ENCODE measurements at places on chromosomes 16 and 17.

- no peak for DNase-seq
Observed at GRCh38 chr17:40097931-40098845, 2.2 kb downstream of the NR1D1 start.

DNA sequence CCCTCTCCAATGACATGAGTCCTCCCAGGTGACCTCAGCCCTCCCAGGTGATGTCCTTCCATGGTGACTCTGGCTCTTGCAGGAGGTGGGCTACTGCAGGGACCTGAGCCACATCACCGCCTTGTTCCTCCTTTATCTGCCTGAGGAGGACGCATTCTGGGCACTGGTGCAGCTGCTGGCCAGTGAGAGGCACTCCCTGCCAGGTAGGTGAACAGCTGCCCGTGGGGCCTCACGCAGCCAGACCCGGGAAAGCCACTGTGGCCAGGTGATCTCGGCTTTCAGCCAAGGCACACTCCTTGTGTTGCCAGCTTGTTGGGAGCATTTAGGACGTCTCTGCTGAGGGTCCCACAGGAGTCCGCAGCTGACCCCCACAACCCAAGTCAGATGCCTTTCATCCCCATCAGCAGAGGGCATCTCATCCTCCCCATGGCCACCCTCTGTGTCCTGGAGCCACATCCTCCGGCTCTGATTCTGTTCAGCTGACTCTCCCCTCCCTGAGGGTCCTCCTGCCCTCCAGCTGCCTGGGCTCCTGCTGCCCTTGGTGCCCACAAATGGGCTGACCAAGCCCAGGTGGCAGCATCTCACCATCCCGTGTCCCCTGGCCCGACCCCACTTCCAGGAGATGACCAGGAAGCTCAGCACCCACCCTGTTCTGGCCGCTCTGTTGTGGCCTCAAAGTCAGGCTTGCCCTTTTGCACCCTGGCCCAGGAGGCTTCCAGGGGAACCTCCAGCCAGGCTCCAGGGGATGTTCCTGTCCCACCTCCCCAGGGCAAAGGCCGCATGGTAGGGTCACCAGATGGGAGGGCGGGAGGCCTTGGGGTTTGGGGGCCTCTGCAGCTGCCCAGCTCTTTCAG lies 20.1 kb downstream of the USP6 start:
- no peak for DNase-seq

DNA sequence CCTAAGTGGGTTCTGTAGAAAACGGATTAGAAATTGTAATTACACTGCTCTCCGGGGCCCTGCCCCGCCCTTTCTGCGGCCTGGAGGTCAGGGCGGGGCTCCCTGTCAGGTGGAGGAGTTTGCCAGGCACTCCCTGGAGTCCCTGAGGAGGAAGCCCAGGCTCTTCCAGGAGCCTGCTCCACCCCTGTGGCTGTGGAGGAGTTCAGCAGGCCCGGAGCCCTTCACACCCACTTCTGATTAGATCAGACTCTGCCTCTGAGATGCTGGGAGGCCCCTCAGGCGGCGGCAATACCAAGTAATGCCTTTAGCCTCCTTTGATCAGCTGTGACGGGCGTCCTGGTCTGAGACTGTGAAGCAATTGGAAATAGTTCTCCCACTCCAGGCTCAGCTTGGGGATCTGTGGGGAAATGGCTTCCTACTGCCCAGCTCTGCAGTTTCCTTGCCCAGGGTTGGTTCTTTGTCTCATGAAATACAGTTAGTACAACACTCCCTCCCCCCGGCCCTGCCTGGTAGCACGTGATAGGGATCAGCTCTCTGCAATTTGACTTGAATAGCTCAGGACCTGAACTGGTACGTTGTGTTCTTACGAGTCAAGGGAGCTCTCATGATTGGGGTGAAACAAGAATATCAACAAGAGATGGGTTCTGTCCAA lies 22.3 kb downstream of the BAIAP2 start:
- no peak for DNase-seq

DNA sequence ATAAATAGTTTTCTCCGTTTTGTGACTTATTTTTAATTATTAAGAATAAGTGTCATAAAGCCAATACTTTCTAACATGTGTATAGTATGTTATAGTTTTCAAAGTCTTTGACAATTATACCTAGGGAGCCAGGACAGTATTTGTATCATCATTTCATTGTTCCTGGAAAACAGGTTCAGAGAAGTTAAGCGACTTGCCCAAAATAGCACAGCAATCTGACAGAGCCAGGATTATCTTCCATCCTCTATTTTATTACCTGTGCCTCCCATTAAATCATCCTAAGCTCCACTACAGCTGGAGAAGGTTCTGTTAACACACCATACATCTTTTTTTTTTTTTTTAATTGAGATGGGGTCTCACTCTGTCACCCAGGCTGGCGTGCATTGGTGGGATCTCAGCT lies 718.4 kb downstream of the MAF start:
- no peak for DNase-seq

DNA sequence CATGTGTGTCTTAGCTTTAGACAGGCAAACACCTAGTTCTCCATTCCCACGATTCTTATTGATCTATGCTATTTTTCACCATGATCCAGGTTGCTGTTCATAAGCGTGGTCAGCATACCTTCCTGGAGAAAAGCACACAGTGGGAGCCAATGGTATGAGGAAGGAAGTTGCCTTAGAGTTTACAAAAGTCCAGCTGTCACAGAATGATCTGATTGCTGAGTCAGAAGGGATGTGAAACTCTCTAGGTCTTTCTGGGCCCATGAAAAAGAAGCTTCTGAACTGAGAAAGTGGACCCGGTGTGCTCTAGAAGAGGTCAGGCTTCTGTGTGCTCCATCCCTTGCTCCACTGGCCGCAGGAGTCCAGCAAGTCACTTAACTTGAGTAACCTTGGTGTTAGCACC lies 71.0 kb upstream of the CCL1 start:
- no peak for DNase-seq

DNA sequence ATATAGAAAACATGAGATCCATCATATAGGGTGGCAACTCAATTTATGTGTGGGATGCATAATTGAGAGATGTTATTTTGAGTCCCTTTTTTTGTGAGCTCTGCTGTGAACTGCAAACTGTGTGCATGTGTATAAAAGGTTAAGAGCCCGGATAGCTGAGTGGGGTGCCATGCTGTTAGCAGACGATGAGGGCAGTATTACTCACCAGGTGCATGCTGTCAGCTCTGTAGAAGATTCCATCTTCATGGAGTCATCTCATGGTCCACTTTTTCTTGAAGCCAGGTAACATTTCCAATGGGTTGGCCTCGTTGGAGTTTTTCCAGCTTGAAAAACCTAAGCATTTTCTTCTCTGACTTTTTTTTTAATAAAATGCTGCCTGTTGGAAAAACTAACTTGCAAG lies 43.0 kb upstream of the RHBDL3 start:
- DNase-seq, result no peak

DNA sequence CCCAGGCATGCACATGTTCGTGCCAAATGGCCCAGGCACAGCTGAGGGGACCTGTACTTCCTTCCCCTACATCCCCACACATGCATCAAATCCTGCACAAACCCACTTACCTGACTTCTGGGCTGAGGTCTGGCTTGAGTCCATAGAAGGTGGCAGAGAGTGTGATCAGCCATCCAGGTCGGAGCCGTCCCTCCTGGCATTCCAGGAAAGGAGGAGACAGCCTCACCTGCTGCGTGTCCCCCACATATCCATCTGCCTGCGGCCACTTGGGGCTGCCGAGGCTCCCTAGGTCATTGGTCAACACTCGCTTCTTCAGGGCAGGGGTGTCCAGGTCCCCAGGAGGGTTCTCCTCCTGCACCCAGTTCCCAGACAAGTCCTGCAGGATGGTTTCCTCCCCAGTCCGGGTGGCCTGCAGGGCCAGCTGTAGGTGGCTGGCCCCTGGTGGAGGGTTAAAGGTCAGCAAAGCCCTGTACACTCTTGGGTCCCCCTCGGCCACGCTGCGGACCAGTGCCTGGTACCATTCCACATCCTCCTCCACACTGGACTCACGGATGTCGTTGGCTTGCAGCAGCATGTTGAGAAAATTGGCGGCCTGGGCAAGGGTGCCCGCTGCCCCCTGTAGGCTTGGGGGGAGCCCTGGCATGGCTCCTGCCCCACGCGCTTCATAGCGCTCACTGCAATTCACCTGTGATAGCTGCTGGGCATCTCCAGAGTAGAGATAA lies 709 bp downstream of the GPR179 start:
- no peak for DNase-seq

DNA sequence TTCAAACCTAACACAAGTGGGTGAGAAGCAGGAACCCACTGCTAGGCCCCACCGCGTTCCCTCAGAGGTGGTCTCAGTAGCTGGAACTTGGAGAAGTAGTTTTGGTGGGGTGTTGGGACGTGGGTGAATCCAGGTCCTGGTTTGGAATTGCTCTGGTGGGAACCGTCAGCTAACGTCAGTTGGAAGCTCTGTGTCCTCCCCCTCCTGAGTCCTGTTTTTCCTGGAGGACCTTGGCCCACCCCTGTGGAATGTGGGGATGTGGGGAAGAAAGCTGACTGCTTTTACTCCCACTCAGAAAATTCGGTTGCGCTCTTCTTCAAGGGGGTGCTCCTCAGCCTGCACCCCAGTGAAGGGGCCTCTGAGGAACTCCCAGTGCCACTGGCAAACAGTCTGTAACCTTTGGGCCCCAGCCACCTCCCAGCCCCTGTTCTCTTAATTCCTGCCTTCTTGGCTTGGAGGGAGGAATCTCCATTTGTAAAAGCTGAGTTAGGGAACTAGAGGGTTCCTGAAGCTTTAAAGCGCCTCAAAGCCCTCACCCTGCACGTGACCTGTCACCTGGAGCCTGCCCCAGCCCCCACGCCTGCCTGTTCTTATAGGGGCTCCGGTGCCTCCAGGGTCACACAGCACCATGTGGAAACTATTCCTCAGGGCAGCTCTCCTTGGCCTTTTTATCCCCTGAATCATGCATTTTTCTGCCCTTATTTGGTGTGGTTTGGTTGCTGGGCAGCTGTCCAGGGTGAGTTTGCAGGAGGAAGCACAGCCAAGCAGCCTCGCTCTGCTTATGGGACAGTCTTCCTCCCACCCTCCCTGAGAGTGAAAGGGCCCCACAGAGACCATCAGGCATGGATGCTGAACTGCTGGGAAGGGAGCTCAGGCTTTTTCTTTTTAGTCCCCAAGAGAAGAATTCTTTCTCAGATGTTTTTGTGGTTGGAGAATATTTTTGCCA lies 16.2 kb upstream of the NAGLU start:
- DNase-seq, result no peak

DNA sequence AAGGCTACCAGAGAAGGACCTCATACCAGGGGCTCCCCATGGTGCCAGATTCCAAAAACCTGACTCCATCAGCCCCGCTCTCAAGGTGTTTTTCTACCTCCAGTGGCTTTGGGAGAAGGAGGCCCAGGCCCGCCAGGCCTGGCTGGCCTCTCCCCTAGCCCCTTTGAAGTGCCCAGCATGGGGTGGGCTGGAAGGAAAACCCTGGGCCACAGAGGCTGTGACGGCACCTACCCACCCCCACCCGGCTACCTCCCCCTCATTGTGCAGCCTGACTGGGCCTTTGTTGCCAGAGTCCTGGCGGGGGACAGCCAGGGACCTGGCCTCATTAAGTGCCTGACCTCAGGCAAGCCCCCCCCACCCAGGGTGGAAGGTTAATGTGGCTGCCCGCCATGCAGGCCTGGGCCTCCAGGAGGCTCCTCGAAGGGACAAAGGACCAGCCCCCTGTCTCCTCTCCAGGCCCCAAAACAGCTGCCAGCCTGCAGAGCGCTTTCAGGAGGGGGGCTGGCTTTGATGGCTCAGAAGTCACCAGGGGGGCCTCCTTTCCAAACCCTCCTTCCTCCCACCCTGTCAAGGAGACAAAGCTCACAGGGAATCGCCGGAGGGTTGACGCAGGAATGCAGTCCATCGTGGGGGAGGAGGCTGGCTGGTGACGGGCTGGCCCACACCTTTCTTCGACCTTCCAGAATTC lies 159.4 kb downstream of the ZNF423 start:
- DNase-seq, result no peak

GRCh38 chr16:47523342-47524006 lies 62.3 kb downstream of the PHKB start:
- DNase-seq, result no peak

- DNase-seq, result peak; percentile 52
Observed at GRCh38 chr17:7408252-7408727, 645 bp downstream of the NLGN2 start.

GRCh38 chr17:46024590-46024989 lies 25.5 kb downstream of the STH start:
- DNase-seq, result no peak

- DNase-seq, result no peak
Observed at GRCh38 chr16:6955303-6955702, 377.3 kb upstream of the RBFOX1 start.

DNA sequence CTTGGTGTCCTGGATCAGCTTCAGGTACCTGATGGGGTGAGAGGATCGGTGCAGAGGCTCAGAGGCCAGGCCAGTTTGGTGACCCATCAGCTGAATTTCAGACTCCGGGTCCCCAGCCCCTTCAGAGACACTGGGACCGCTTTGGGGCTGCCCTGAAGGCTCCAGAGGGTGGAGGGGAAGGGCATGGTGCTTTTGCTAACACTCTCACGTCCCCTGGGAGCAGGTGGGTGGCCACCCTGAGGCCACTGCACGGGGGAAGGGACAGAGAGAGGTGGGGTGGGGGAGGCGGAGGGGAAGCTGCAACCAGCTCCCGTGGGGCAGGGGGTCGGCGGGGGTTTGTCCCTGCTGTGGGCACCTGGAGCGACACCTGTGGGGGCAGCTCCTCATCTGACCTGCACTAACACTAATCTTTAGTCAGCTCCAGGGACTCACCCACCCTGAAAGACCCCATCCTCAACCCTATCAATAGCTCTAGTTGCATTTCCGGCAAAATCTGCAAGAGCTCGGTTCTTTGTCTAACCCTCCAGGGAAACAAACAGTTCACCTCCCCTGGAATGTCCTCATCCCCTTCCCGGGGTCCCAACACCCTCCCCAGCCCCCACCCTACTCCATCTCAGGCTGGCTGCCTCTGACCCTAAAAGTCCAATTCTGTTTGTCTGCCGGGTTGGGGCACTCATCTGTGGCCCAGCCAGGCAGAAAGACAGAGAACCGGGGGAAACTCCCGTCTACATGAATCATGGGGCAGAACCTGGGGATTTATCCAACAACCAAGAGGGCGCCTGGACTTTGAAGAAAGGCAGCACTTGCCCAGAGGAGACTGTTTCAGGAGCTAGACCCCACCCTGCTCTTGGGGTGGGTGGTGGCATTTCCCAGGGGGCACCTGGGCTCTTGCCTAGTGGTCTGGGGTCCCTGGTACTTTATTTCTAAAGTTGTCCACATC lies 91.9 kb upstream of the CBX4 start:
- no peak for DNase-seq

DNA sequence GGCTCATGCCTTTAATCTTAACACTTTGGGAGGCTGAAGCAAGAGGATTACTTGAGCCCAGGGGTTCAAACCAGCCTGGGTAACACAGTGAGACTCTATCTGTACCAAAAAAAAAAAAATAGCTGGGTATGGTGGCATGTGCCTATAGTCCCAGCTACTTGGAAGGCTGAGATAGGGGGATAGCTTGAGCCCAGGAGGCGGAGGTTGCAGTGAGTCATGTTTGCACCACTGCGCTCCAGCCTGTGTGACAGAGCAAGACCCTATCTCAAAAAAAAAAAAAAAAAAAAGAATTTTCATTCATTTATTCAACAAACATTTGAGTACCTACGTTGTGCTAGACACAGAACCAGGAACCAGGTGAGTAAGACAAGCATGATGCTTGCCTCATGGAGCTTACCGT lies 73.6 kb upstream of the MRTFB start:
- no peak for DNase-seq

Data from CD4-positive, alpha-beta T cell treated with Interleukin-17A for 4 hours (primary cell).